Activated T-helper 2 cell treated with anti-CD3 and anti-CD28 coated beads, Interferon-gamma antibody, Interleukin-2, Interleukin-4, amounts not matched to agents 10 μg/mL and 5 μg/mL and 100 μg/mL, durations not matched to agents 14 hours and 24 hours and 36 hours (primary cell): ENCODE measurements at places on chromosomes 1 and 21. TPM values are rescaled to one million over a fixed set of nuclear protein-coding genes. Genes with fewer than 3 reads are reported as not detected.
A peak's percentile ranks its signal among the peaks of the same experiment; 100 is the strongest.

Gene CELA3B
- total RNA-seq, result not detected in 2 replicates

Gene CA6
- total RNA-seq, result 0.37 and 0.41 TPM in 2 replicates

GRCh38 chr1:93499533-93499932, 51.6 kb downstream of the FNBP1L start:
- H3K4me1 ChIP-seq, result no peaks in the 10 kb centered on the region
- peaks cover 29% of the 10 kb centered on the region for H3K27me3 ChIP-seq
- no peak overlapping the region for H3K4me3 ChIP-seq
- no peaks in the 10 kb centered on the region for H3K36me3 ChIP-seq
- DNase-seq, result no peak
- no peak overlapping the region for H3K27ac ChIP-seq

DNA sequence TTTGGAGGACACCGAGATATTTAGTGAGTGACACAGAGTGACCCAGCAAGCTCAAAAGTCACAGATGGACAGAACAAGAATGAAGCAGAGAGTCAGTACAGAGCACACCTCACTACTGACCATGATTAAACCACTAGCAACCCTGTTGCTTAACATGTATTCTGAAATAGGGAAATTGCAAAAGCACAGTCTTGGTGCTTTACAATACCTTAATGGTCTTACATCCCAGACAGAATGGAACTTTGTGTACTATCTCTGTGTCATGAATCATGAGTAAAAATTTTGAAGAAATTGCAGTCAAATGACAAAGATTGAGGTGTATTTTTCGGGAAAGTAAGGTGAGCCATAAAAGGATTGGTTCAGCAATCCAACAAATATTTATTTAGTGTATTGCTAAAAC, 2.7 kb upstream of the SAMSN1 start:
- H3K4me3 ChIP-seq, result peak overlapping the region; percentile 85
- no peak for DNase-seq
- H3K27ac ChIP-seq, result peak overlapping the region; percentile 98
- H3K27me3 ChIP-seq, result no peaks in the 10 kb centered on the region

GRCh38 chr1:15137809-15138208, 15.7 kb upstream of the TMEM51 start:
- H3K27ac ChIP-seq, result no peak overlapping the region
- no peak overlapping the region for H3K4me3 ChIP-seq
- H3K27me3 ChIP-seq, result peaks cover 48% of the 10 kb centered on the region

GRCh38 chr1:192238421-192238820, 78.4 kb upstream of the RGS21 start:
- H3K4me3 ChIP-seq, result no peak overlapping the region
- H3K27me3 ChIP-seq, result no peaks in the 10 kb centered on the region
- no peak for DNase-seq
- no peaks in the 10 kb centered on the region for H3K36me3 ChIP-seq
- no peak overlapping the region for H3K27ac ChIP-seq
- no peaks in the 10 kb centered on the region for H3K4me1 ChIP-seq

GRCh38 chr1:49204720-49205119, 428.0 kb upstream of the BEND5 start:
- H3K27me3 ChIP-seq, result no peaks in the 10 kb centered on the region
- H3K4me3 ChIP-seq, result no peak overlapping the region
- no peaks in the 10 kb centered on the region for H3K4me1 ChIP-seq
- DNase-seq, result no peak

DNA sequence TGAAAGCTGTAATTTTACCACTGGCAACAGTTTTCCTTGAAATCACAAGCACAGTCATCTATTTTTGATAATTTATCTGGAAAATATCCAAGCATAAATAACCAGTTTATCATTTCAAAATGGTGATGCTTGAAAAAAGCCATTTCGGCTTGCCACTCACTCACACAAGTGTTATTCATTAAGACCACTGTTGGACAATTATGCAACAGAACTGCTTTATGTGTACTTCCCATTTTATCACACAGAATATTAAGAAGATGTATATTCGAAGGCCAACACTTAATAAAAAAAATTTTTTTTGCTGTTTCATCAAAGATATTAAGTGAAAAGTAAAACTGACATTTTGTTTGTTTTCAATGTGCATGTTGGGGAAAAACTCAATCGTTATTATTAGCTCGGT, 62.3 kb downstream of the EIF4G3 start:
- H3K27me3 ChIP-seq, result no peaks in the 10 kb centered on the region
- no peak overlapping the region for H3K27ac ChIP-seq
- no peak overlapping the region for H3K4me3 ChIP-seq
- peaks cover 4% of the 10 kb centered on the region for H3K36me3 ChIP-seq
- no peaks in the 10 kb centered on the region for H3K4me1 ChIP-seq
- DNase-seq, result no peak

GRCh38 chr1:36023098-36023769, 60.7 kb upstream of the TEKT2 start:
- H3K4me1 ChIP-seq, result no peaks in the 10 kb centered on the region
- no peak for DNase-seq
- peaks cover 55% of the 10 kb centered on the region for H3K36me3 ChIP-seq
- no peak overlapping the region for H3K4me3 ChIP-seq

GRCh38 chr1:181204530-181204929, 116.0 kb downstream of the IER5 start:
- no peaks in the 10 kb centered on the region for H3K4me1 ChIP-seq
- H3K4me3 ChIP-seq, result no peak overlapping the region
- no peak overlapping the region for H3K27ac ChIP-seq
- peaks cover 15% of the 10 kb centered on the region for H3K27me3 ChIP-seq
- H3K36me3 ChIP-seq, result no peaks in the 10 kb centered on the region
- no peak for DNase-seq

DNA sequence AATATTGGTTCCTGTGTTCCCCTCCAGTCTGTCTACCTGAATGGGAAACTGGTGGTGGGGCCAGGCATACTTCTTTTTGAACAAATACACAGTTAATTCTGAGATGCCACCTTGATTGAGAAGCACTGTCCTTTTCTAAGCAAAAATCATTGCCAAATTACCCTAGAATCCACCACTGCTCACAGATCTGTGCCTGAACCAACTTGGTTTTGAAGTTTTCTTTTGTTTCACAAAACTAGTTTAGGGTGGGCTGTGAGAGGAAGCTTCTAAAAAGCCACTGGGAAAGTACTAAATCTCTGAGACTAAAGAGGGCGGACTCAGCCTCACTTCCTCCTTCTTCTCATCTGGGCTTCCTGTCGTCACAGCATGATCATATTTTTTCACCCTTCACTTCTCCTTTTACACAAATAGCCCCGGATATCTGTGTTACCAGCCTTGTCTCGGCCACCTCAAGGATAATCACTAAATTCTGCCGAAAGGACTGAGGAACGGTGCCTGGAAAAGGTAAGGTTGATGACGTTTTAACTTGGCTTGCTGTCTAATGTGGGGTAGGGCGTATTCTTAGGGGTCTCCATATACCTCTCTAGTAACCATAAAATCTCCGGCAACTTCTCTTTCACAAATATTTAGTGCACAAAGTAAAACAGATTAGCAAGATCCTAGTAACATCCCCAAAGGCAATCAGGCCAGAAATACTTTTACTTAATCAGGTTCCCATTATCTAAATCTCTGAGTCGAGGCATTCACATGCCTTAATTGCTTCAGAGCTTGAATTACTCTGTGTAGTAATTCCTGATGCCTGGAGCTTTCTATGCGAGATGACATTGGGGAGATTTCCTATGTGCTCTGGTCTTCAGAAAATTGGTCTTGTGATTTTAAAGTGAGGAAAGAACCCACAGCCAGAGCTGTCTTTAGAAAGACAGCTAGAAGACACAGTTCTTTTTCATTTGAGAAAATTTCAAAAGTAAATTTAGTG, at the start of gene CD53:
Gene CD53, plus strand, starts transcription at position 404 of the 976 bp plus-strand sequence. CDS start 18,261 bp downstream, outside the sequence.
- peak within 1 kb of the TSS; percentile 98 for H3K27ac ChIP-seq
- peaks cover 36% of the 10 kb centered on the region for H3K36me3 ChIP-seq
- H3K27me3 ChIP-seq, result no peaks in the 10 kb centered on the region

DNA sequence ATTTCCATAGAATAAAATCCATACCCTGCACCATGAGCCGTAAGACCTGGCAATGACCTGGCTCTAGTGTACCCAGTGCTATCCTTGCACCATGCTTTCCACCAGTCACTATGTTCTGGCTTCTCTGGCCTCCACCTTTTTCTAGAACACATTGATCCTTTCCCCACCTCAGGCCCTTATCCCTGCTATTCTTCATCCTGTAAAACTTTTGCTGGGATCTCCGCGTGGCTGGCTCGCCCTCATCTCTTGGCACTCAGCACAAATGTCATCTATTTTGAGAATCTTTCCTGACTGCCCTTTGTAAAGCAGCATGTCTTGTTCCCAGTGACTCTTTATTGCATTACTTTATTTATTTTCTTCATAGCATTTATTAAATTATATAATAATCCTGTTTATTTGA, 169.8 kb upstream of the B3GALT2 start:
- no peak overlapping the region for H3K4me3 ChIP-seq
- no peak overlapping the region for H3K27ac ChIP-seq
- H3K36me3 ChIP-seq, result no peaks in the 10 kb centered on the region
- H3K4me1 ChIP-seq, result no peaks in the 10 kb centered on the region

- H3K36me3 ChIP-seq, result peaks cover 5% of the 10 kb centered on the region
- peak; percentile 61 for DNase-seq
- H3K27me3 ChIP-seq, result no peaks in the 10 kb centered on the region
- H3K4me3 ChIP-seq, result no peak overlapping the region
- no peaks in the 10 kb centered on the region for H3K4me1 ChIP-seq
Observed at GRCh38 chr1:19918057-19918456, 5.4 kb downstream of the PLA2G2E start.

DNA sequence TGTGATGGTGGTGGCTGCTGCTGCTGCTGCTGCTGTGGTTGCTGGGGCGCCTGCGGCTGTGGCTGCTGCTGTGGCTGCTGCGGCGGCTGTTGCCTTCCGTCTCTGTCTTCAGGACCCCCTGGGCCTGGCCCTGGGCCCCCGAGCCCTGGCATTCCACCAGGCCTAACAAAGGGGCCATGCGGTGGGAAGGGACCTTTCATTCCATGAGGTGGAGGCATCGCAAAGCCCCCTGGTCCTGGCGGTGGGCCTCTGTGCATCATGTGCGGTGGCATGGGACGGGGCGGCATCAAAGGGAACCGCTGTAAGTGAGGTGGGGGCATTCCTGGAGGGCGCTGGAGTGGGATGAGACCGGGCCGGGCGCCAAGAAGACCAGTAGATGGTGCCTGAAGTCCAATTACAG, 12.4 kb downstream of the SOD1 start:
- DNase-seq, result no peak
- H3K4me1 ChIP-seq, result peaks cover 22% of the 10 kb centered on the region
- no peak overlapping the region for H3K27ac ChIP-seq
- no peak overlapping the region for H3K4me3 ChIP-seq
- H3K36me3 ChIP-seq, result peaks cover 49% of the 10 kb centered on the region
